ENCODE measurements at places on chromosomes 2 and 18.

GRCh38 chr2:58032016-58032763 lies 14.4 kb upstream of the VRK2 start:
- DNase-seq, result peak; percentile 21

- DNase-seq, result peak; percentile 72
Measured at GRCh38 chr18:12079491-12080237, 14.0 kb upstream of the ANKRD62 start.

- DNase-seq, result no peak
Measured at GRCh38 chr2:8684878-8685696, 3.2 kb downstream of the ID2 start.

DNA sequence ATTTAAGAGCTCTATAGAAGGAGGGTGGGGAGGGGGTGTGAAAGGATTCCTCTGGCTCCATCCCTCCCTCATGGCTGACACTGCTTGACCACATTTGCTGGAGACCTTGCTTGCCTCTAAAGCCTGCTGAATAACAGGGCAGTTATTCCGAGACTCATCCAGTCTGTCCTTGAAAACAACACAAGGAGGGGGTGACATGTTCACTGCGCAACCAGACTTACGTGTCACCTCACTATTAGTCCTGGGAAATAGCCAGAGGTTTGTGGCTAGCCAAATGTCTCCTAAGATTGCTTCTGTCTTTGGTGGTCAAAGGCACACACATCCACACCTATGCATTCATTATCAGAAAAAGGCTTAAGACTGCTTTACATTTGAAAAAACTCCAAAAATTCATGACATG lies 256.2 kb upstream of the SKOR2 start:
- no peak for DNase-seq

DNA sequence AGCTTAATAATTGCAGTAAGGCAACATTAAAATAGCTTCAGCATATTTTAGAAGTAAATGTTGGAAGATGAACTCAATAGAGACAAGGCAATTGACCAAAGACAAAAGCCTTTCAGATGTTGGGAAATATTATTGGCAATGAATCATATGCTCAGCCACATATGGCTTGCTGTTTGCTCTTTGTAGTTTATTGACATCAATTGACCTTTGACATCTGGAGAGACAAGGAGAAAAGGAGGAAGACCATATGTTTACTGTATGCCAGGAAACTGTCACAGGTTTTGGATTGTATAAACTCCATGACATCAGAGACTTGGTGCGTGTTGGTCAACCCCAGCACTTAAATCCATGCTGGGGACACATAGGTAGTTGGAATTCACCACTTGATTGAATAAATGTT lies 60.6 kb upstream of the SLC16A14 start:
- DNase-seq, result peak; percentile 76
